Stimulated activated CD4-positive, alpha-beta T cell treated with anti-CD3 and anti-CD28 coated beads, Interleukin-4, amount 100 ng/mL, for 1 hour (primary cell): ENCODE measurements at places on chromosomes 7 and 10.

DNA sequence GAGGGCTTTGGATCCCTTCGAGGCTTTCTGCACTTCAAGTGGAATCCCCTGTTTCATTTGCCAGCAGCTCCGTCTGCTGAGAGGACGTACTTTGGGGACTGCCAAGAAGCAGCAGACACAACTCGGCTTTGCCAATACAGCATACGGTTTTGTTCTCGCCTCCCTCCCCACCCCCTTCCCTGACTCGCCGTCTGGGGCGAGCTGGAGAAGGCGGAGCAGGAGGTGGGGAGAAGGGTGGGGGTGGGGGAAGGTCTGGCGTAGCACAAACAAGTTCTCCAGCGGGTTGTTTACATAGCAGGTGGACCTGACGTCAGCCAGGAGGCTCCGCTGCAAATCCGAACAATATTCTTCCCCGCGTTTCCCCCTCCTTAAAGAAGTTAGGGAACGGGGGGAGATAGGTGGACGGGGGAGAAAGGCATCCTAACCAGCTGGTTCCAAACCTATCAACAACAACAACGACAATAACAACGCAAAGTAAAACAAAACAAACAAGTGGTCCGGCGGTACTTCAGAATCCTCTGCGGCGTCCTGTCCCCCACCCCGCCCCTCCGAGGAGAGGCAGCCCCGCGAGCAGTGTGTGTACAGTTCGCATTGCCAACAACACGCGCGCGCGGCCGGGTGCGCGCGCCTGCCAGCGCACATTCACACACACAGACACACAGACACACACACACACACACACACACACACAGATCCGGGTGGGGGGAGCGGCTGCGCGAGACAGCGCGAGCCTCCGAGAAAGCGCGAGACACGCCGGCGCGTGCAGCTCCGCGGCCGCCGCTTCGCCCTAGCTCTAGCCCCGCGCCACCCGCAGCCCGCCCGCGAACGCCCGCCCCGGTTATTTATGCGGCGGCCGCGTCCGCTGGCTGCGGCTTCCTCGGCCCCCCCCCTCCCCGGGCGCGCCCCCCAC lies 167.0 kb upstream of the PPP1R3A start:
- no peak for DNase-seq

- no peak for DNase-seq
Observed at GRCh38 chr10:32795598-32796183, 162.3 kb downstream of the ITGB1 start.

DNA sequence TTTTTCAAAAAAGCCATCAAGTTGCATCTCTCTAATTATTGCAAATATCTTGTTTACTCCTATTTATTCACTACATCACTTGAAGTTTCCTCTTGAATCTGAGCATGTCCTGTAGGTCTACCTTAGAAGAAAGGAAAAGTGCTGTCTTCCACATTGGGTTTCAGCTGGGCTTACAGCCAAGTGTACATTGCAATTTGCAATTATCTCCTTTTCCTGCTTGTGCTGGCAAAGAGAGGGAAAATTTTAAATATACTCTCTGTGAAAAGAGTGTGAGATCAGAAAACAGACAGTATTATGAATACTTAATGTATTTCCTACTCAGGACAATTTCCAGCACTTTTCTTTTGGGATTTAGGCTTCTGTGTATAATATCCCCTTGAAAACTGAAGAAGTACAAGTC lies 839.7 kb downstream of the CNTNAP2 start:
- no peak for DNase-seq

- DNase-seq, result no peak
Observed at GRCh38 chr7:151657173-151657572, 137.5 kb upstream of the RHEB start.

DNA sequence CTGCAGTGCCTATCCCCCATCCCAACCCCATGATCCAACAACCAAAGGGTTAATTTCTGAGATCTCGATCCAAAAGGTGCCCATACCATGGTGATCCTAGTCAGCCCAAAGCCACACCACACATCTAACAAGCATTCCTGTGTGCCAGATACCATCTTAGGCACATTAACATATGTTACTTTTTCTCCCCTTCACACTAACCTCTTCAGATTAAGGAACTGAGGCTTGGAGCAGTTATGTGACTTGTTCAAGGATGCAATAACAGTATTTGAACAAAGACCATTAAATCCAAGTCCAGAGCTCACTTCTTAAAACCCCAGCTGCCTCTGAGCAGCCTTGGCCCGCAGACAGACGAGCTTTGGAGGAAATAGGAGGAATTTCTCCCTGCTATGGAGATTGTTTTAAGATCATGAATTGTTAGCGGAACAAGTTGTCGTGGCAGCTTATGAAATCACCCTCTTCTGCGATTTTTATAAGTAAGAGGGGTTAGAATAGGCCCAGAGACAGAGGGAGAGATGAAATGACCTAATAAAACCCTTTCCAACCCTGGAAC lies 327.2 kb downstream of the KCNMA1 start:
- no peak for DNase-seq

DNA sequence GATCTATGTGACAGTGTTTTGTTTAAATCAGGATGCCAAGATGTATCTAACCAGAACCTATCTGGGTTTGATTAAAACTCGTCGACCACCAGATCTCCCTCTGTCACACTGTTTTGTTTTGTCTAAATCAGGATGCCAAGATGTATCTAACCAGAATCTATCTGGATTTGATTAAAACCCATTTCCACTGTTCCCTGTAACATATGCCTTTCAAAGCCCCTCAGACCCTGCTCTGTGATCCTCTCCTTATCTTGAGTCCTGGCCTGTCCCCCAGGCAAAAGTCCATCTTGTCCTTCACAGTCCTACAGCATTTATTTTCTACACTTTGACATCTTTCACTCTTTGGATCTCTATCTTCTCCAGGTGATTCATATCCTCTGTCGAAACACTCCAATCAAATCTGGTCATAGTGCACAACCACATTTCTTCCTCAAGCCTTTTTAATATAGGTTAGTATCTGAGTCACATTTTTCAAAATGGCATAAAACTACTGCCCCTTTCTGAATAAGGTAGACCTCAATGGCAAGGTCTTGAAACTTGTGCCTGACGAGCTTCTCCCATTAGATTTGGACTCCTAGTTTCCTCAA lies 32.5 kb downstream of the ERLIN1 start:
- no peak for DNase-seq

DNA sequence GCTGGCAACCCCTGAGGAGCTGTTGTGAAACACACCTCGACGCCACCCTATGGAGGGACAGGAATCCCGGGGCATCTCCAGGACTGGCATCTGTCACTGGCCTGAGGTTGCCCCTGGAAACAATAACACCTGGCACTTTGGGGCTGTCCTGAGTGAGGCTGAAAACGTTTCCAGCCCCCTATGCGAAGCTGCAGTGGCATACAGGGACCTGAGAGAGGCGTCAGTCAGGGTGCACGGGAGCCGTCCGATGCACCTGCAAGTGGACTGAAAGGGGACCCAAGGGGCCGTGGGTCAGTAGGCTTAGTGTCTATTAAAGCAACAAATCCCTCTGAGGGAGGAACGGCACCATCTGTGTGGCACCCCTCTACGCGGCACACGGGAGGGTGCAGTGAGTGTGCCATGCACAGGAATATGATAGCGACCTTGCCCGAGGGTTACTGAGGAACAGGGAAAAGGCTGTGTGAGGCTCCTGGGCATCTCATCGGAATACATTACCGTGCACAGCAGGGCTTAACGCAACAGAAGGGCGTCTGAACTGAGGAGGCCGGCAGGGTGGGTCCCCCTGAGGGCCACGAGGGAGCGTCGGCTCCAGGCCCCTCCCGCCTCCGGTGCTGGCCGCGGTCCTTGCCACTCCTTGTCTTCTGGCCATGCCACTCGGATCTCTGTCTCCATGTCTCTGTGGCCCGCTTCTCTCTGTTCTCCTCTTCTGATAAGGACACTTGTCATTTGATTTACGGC lies 50.4 kb downstream of the FOXL3 start:
- no peak for DNase-seq

- DNase-seq, result no peak
Observed at GRCh38 chr7:107579554-107579884, 527 bp upstream of the BCAP29 start.

DNA sequence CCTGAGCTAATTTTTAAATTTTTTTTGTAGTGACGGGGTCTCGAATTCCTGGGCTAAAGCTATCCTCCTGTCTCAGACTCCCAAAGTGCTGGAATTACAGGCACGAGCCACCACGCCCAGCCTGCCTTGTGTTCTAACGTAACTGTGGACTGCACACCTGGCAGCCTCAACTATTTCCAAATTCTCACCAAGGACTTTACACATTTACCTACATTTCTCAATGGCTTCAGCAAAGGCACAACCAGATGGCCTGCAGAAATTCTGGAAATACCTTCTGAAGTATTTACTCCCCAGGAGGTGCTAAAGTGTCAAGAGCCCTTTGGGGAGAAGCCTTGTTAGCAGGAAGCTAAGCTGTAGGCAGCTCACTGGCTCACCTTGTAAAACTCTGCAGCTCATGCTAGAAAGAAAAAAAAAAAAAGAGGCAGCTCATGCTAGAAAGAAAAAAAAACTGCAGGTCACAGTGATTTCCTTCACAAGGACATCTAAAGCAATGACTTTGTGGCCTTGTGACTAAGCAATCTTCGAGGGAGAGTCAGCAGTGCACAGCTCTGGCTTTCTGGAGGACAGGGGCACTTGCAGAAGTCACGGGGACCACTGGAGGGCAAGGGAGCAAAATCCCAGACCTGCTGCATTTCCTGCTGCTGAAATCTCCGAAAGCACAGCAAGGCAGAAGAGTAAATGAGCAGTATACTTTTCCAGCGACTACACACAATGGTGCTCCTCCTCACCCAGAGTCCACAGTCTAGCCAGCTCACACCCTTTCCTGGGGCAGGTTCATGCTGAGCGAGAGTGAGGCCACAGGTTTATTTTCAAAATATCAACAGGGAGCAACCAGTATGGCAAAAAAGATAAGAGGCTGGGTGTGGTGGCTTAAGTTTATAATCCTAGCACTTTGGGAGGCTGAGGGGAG lies 40.4 kb downstream of the BAIAP2L1 start:
- no peak for DNase-seq

GRCh38 chr7:51243631-51244030 lies 73.0 kb downstream of the COBL start:
- DNase-seq, result no peak

DNA sequence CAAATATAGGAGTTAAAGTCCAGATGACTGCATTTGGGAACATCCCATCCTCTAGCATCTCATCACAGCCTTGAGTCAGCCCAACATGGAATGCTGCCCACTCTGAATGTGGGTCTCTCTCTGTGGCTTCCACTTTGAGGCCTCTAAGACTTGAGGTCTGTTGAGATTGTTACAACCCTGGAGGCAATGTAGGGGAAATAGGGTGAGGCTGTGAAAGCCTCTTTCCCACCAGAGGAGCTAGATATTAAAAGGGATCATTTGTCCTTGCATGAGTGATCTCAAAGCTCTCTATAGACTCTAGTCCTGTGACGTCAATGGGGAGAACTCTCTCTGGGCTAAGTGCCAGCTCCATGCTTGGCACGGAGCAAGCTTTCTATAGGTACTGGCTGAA lies 6.4 kb upstream of the GOLGA7B start:
- DNase-seq, result no peak

DNA sequence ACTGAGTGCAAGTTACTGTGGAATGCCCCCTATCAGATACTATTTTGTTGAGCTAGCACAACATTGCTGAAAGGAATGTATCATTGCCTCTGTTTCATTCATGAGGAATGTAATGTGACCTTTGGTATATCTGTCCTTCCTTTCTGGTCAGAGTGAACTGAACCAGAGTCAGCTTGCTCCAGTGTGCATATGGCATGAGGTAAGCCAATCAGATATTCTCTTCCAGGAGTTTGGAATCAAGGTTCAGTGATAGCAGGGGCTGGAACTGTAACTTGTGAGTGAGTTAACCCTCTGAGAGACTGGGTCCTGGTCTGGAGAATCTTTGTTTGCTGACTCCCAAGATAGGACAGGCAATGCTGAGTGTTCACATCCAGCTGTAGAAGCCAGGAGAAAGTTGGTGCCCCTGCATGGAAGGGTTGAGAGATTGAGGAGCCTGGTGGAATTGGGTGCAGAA lies 45.3 kb upstream of the OSBPL3 start:
- DNase-seq, result no peak

DNA sequence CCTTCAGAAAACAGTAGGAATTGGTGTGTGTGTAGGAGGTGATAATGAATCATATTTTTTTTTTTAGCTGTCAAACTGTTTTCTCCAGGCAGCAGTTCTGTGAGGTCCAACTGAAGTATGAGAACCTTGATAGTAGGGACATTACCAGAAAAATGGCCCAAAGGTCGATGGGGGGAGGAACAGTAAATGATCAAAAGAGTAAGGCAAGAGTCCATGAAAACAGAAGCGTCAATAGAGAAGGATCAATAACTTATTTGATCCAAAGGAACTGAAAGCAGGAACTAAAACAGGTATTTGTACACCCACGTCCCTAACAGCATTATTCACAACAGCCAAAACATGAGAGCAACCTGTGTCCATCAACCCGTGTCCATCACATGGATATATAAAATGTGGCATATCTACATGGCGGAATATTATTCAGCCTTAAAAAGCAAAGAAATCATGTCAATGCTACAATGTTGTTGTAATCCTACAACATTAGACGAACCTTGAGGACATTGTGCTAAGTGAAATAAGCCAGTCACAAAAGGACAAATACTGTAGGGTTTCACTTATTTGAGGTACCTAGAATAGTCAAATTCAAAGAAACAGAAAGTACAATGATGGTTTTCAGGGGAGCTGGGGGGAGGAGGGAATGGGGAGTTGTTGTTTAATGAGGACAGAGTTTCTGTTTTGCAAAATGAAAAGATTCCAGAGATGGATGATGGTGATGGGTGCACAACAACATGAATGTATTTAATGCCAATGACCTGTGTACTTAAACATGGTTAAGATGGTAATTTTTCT lies 214.0 kb upstream of the KLF14 start:
- no peak for DNase-seq

- no peak for DNase-seq
Observed at GRCh38 chr10:119460369-119461195, 81.9 kb downstream of the RGS10 start.

DNA sequence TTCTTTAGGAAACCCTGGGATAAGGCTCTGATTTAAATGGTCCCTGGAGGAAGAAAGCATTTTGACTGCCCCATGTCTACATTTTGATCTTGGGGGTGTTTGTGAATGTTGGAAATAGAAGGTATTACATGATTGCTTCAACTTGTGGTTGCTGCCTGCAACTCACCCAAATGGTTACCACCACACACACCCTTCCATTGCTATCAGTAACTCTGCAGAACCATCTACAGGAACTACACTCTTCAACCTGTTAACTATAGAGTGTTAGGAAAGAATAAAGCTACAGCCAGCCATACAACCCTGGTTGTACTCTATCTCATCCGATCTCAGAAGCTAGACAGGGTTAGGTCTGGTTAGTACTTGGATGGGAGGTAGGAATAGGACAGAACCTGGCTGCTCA lies 71.2 kb downstream of the APBB1IP start:
- no peak for DNase-seq

DNA sequence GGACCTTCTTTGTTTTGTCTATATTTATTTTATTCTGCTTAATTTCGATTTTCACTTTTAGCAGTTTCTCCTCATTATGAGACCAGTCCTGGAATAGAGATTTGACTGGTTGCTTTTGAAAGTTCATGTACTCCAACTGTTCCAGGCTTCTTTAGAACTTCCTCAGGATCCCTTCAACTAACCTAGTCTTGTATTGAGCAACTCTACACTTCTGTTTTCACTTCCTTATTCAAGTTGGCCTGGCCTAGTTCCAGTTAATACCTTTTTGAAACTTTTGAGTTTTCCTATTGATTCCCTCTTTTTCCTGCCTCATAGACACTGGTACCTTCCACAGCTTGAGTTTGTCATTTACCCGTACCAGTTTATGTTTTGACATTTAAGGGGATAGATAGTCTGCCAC lies 421.7 kb downstream of the ATRNL1 start:
- no peak for DNase-seq

- DNase-seq, result no peak
Observed at GRCh38 chr10:70508912-70509756, 30.6 kb downstream of the PALD1 start.
